ENCODE measurements at places on chromosomes 2 and 18.

DNA sequence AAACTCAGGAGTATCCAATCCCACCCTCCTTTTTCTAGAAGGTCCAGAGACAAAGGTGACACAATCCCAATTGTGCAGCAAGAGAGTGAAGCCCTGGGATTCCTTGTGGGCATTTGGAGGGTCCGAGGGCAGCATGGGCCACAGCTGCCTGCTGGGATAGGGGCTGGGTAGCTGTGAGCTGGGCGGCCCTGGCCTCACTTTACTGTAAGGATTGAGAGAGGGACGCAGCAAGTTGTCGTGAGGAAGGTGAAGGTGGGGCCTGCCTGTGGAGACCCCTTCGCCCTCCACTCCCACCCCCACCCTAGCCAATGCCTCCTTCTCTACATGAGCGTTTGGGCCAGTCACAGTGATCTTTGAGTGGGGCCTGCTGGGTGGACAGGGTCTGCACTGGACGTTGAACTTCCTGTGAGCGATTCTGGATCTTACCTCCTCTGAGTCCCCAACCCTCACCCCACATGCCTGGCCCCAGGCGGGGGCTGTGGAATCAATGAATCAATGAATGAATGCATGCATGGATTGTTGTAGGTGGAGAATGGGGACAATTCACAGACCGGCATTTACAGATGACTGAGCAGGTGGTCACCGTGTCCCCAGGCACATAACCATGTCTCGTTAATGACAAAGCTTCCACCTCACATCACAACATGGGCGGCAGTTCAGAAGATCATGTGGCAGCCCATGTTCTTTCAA lies 107.2 kb downstream of the INHBB start:
- DNase-seq: no peak

DNA sequence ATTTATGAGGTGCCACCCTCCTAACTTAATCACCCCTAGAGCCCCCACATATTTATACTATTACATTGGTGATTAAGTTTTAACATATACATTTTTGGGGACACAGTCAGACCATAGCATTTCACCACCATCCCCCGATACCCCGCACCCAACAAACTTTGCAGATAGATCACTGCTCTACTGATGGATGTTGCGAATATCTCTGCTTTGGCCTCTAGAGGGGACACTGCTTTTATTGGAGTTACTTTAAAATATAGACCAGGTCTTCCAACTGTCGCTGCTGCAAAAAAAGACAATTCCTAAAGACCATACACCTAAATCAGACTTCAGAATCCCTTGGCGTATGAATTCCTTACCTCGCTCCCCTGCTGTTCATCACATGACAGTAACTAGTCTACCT lies 115.8 kb upstream of the FSHR start:
- DNase-seq: no peak

- peak; percentile 9 for DNase-seq
Observed at GRCh38 chr2:112020561-112020960, 34.5 kb upstream of the TMEM87B start.

- DNase-seq: no peak
Observed at GRCh38 chr2:45332094-45332493, 279.0 kb downstream of the SRBD1 start.

GRCh38 chr2:68812251-68812650 lies 58.9 kb downstream of the BMP10 start:
- DNase-seq: no peak

DNA sequence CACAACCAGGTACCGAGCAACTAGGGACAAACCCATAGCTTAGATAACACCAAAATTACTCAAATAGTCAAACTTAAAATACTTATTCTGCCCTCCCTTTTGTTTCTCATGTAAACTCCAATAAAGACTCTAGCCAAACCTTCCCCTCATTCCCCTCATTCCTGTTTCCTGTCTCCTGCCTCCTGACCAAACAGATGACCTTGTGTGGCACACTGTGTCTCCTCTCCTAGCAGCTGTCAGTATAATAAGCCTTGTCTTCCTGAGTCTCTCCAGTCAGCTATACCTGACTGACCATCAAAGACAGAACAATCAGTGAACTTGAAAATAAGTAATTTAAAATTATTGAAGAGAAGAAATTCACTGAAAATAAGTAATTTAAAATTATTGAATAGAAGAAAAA lies 14.3 kb downstream of the SULT1C4 start:
- DNase-seq: no peak

DNA sequence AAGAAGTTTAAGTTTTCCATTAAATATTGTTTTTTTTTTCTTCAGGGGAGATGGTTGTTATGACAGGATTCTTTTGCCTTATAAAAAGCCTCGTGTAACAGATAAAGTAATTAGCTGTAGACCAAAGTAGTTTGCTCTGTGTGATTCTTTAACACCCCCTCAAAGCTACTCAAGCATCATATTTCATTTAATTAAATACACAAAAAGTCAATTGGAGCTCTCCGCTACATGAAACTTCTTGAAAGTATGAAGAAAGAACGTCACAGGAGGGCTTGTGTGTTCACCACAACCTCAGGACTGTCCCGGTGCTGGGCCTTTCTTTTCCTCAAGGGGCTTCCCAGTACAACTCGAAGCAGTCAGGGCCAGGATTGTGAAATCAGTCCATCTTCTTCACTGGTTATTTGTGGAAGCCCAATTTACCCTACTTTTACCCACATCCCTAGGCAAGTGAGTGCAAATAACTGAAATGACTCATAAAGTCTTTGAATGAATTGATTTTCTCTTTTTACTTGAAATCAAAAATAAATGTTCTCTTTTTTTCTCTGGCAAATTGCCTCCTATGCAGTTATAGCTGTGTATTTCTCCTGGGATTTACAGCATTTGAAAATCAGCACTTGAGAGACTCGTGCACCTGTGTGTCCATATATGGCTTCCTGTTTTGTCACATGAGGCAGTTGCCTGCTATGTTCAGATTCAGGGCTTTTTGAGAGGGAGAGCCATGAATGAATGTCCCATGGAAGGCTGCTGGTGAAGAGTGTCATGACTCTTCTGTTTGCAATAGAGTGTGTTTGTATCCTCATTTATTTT lies 48.6 kb downstream of the LINC00305 start:
- peak; percentile 46 for DNase-seq

DNA sequence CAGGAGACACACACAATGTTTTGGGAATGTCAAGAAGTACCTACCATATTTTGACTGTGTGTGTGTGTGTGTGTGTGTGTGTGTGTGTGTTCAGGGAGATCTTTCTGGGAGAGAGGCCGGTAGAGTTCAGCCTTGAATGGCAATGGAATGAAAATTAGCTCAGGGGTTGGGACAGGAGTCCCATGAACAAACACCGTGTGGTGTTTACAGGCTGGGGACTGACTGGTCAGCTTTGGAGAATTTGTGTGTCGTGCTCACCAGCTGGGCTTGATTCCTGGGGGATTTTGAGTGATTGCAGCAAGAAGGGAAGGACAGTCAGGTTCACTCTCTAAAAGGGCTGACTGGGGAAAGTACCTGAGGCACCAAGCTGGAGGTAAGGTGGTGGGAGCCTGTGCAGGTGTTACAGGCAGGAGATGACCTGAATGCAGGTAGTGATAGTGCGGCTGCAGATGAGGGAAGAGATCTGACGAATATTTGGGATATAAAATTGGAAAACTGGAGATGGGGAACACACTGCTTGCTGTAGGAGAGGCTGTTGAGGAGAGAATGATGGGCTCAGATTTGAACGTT lies 2.5 kb upstream of the ADNP2 start:
- peak; percentile 12 for DNase-seq

- no peak for DNase-seq
Observed at GRCh38 chr2:253202-253638, 10.6 kb downstream of the SH3YL1 start.

DNA sequence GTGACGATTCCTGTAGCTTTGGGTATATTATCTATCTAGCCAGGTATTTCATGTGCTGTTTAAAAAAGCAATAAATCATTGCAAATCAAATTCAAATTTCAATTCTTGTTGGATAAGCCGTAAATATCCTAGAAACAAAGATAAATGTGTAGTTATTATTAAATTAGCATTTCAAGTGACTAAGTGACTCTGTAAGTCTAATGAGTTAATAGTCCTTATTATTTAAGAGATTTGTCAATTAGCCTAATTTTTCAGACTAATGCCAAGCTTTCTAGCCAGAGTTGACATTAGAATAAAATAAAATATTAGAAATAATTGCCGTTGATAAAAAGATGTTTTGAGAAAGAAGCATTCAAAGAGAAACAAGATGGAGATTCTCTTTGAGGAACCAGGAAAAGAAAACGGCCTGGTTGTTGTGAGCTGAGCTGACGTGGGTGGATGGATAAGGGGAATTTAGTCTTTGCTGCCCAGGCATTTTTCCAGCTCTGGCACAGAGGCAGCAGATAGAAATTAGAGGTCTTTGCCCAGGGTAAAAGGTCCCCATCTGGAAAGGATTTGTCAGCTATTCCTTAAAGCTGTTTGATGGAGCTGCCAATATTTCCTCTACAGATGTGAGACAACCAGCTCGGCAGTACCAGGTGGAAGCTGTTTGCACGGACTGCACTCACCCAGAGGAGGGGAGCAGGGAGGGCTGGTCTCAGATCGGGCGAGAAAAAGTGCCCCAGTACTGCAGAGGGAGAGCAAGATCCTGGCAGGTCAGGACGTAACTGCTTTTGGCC lies 117.3 kb upstream of the SEC11C start:
- DNase-seq: no peak

GRCh38 chr2:46655551-46656436 lies 176.4 kb downstream of the TMEM247 start:
- DNase-seq: no peak

- DNase-seq: peak; percentile 85
Observed at GRCh38 chr2:188725746-188726360, 248.3 kb upstream of the COL3A1 start.

Measured in choroid plexus epithelial cell (primary cell).